ENCODE measurements at places on chromosomes 12 and 14.

GRCh38 chr12:94200695-94201094, 52.3 kb downstream of the PLXNC1 start:
- DNase-seq: no peak

- no peak for DNase-seq
Measured at GRCh38 chr14:82897469-82898308, 1364.0 kb upstream of the SEL1L start.

DNA sequence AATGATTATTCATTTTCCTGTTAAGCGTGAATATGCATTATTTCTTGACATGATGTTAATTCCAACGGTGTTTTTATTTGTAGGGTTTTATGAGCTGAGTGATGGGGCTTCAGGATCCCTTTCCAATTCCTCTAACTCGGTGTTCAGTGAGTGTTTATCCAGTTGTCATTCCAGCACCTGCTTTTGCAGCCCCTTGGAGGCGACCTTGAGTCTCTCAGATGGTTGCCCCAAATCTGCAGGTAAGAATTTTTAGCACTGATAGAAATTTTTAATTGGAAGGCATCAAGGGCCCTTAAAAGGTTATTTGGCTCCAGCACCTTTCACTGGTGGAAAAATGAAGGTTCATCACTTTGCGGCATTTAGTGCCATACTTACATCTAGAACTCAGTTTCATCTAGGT, 3.7 kb downstream of the DACT1 start:
- DNase-seq: no peak

- DNase-seq: no peak
Measured at GRCh38 chr12:74963304-74963703, 246.3 kb downstream of the KCNC2 start.

- DNase-seq: no peak
Measured at GRCh38 chr14:64815257-64815656, 64.5 kb downstream of the SPTB start.

DNA sequence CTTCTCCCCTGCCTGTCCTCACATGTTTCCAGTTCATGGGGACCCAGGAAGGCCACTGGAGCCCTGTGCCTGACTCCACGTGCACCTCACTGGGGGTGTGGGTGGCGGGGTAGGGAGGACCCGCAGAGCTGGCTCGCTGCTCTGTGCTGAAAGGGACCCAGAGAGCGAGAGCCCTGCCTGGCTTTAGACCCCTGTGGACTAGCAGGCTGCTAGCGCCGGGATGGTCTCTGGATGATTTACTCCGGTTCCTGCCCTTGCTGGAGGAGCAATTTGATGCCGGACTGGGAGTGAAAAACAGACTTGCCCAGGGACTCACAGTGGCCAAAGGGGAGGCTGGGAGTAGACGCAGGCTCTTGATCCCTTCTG, 49.0 kb downstream of the NTF3 start:
- DNase-seq: no peak

DNA sequence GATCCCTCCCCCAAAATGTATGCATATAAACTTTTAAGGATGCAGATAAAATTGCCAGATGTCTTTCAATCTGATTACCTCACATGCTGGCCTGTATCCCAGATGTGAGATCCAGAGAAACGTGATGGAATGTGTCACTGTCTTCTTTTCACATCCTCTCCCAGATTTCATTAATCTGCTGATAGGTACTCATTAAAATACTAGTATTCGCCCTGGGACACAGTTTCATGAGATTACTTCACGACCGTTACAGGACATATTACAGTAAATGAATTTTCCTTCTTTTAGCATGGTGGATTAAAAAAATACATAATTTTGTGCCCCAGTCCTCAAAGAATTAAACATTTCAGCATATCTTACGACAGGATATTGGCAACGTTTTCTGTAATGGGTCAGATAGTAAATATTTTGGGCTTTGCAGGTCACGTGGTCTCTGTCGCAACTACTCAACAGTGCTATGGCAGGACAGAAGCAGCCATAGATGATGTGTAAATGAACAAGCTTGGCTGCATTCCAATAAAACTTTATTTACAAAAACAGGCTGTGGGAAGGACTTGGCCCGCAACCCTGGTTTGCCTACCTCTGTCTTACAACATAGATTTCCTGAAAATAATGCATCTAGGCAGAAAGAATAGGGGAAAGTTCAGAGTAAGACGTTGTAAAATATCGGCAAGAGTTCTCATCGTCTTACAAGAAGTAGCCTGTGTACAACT, 156.0 kb upstream of the DIO3 start:
- DNase-seq: no peak

GRCh38 chr12:47610686-47611252, 95.1 kb downstream of the RPAP3 start:
- DNase-seq: no peak

DNA sequence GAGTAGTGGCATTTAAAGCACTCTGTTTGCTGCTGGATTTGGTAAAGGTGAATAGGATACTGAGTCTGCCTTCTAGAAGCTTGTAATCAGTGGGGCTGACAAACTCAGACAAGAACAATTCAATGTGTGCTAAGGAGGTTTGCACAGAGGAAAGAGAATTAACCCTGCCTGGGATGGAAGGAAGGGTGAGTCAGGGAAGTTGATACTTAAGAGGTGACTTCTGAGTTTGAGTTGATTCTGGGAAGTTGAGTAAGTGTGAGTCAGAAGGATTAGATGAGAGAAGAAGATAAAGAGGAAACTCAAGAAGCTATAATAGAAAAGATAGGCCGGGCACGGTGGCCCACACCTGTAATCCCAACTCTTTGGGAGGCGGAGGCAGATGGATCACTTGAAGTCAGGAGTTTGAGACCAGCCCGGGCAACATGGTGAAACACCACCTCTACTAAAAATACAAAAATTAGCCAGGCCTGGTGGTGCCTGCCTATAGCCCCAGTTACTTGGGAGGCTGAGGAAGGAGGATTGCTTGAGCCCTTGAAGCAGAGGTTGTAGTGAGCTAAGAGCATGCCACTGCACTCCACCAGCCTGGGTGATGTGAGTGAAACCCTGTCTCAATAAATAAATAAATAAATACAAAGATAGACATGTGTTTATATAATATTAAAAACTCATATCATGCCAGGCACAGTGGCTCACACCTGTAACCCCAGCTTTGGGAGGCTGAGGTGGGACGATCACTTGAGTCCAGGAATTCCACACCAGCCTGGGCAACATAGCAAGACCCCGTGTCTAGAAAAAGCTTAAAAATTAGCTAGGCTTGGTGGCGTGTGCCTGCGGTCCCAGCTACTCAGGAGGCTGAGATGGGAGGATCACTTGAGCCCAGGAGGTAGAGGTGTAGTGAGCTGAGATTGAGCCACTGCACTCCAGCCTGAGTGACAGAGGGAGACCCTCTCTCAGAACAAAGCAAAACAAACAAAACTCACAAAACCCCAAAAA, 126.8 kb upstream of the CPM start:
- no peak for DNase-seq

GRCh38 chr14:96139169-96139568, 65.5 kb upstream of the BDKRB2 start:
- no peak for DNase-seq
